ENCODE measurements at places on chromosomes 5 and 9.

DNA sequence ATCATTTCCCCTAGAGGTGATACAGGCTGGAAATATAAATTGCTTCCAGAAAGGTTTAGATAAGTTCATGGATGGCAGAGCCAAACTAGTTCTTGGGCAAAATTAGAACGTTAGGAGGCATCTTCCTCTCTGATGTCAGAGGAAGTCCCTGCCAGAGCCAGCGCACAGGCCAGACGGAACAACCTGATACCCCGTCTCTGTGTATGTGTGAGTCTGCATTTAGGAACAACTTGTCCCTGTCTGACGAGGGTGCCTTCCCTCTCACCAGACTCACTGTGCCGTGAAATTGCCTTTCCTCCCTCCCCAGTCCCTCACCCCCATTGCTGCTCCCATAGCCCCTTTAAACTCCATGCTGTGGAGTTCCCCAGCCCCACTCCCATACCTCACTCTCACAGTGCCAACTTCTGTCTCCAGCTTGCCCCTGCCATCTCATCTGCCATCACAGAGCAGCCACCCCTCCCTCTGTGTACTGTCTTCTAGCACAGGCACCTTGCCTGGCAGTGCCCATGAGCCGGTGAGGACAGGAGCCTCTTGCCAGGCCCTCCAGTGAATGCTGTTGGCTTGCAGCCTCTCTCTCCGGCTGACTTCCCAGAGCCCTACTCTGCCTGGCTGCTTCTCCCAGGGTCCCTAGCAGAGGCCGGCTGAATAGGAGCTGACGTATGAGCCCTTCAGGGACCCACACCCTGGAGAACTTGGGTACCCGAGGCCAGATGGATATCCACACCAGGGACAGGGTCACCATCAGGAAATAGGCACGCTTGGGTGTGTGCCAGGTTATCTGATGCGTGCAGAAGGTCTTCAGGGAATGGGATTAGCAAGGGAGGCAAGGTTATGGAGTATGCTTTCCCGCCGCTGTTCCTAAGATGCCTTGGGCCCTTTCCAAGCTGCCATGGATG is 26.7 kb downstream of the UNC5A start:
- DNase-seq = no peak

DNA sequence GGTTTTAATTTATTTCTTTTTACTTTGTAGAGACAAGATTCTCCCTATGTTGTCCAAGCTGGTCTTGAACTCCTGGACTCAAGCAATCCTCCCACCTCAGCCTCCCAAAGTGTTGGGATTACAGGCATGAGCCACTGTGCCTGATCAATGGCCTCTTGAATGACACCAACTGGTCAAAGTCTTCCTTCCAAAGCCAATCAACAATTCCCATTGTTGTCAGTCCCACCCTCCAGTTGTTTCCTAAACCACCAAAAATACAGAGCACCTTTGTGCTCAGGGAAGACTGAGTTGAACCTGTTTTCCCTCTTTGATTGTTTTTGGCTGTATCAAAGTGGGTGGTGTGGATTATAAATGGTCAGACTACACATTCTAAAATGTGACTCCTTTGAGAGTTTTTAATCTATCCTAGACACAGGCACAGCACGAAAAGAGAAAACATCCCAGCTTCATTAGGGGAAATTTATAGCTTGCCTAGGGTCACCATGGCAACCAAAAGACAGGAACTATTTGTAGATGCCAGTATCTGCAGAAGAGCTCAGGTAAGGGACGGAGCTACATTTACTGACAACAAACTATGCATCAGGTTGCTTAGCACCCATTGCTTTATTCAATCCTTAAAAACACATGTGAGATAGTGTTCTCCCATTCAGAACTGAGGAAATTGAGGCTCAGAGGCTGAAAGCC is 27.6 kb upstream of the ATP6V1G1 start:
- DNase-seq = no peak

DNA sequence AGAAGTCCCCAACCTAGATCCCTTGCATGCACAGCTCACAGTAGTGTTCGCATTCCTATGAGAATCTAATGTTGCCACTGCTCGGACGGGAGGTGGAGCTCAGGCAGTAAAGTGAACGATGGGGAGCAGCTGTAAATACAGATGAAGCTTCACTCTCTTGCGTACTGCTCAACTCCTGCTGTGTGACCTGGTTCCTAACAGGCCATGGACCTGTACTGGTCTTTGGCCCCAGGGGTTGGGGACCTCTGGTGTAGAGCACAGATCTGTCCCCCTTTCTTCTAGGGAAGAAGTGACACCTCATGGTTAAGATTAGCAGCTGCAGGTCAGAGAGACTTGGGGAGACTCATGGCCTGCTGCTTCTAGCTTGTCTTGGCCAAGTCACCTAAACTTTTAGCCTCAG is 7.1 kb downstream of the ARHGEF28 start:
- DNase-seq = no peak

DNA sequence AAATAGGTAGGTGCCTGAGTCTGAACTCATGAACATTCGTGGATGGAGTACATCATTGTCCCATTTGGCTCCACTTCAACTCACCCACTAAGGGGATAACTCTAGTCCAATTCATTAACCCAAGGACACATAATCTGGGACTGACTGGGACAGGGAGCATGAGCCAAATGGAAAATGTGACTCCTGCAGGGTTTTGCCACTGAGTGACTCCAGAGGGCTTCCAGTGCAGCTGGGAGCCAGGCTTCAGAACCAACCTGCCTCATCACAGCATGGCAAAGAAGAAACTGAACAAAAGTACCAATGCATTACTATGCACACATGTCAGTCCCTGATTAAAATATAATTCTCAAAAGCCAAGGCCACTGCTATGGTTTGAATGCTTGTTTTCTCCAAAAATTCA is 159.7 kb upstream of the SNX2 start:
- no peak for DNase-seq

DNA sequence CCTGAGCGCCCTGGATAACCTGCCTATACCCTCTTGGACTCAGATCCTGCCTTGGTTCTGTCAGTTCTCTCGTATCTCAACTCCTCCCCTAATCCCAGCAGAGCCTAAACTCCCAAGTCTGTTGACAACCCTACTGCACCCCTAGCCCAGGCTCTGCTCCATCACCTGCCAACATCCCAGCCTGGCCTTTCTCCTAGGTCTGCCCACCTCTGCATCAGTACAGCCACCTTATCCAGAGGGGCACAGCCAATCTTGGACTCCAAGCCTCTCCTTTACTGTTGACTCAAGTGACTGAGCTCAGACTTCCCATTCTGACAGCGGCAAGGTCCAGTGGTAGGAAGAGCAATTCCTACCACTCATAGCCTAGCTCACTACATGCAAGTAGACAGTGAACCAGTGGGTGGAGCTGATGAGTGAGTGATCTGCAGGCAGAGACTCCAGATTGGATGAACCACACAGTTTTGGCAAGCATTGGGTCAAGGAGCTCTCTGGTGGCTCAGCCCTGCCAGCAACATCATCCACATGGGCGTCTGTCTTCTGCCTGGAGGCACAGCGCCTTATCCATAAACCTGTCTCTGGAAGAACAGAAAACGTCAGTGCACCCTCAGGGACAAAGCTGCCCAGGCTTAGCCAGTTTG is 26.5 kb downstream of the TRMO start:
- DNase-seq = no peak

DNA sequence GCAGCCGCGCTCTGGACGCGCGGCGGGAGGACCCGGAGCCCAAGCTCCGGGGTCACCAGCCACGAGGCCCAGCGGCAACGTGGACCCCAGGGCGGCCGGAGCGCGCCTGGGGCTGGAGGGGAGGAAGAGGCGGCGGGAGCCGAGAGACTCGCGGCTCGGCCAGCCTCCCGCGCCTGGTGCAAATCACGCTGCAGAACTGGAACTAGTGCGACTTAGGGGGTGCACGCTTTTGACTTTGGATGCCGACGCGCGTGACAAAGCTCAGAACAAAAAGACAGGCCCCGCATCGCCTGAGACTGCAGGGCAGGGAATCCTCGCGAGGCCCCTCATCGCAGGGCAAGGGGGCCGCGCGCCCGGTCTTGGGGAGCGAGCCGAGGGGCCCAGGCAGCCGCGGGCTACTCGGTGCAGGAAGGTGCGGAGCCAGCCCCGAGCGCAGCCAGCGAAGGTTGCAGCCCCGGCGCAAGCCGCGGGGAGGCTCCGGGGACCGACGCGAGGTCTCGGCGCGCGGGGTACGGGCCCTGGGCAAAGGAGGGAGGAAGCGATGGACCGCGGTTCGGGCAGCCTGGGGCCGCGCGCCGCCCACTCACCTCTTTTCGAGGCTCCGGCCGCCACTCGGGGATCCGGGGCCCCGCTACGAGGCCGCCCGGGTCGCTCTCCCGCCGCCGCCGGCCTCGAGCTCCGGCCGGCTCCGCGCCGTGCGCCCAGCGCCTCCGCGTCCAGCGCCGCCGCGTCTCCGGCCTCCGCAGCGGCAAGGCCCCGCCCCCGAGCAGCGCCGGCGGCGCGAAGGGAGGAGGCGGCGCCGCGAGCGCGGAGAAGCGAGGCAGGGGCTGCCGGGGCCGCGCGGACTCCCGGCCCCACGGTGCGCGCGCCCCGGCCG is at the start of gene GOLM1:
TSS of gene GOLM1 (minus strand) at position 735 of the 877 bp plus-strand sequence. CDS start 20,238 bp downstream, outside the sequence.
- no peak for DNase-seq

GRCh38 chr9:100027543-100027942 is 71.3 kb downstream of the ERP44 start:
- no peak for DNase-seq

DNA sequence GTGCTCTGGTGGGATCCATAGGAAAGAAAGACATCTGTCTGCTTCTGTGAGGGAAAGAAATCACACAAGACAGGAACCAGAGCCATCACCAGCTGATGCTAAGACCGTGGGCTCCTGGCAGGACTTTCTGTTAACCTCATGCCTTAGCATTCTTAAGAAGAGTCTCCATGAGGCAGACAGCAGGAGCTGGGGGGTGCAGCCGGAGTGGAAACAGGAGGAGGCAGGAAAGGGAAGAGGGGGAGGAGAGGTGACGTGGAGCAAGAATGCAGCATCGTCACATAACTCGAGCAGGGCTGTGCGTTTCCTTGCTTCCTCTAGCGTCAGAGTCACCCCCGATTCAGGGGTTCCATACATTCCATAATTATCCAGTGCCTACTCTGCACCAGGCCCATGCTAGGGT is 53.6 kb downstream of the ERGIC1 start:
- peak; percentile 40 for DNase-seq

DNA sequence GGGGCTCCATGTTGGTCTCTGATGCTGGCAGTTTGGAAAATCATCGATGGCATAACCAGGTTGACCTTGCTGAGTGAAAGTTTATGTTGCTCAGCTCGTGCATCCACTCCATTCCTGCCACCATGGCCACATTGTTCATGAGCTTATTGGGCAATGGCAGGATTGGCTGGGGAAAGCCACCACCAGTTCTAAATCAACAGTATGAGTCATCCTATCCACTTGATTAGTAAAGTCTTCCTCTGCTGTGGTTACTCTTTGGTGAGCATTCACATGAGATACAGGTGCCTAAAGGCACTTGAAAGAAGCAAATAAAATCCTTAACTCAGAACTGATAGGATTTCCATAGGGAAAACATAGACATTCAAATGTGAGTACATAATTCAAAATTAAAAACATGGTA is 131.8 kb upstream of the FBN2 start:
- no peak for DNase-seq

DNA sequence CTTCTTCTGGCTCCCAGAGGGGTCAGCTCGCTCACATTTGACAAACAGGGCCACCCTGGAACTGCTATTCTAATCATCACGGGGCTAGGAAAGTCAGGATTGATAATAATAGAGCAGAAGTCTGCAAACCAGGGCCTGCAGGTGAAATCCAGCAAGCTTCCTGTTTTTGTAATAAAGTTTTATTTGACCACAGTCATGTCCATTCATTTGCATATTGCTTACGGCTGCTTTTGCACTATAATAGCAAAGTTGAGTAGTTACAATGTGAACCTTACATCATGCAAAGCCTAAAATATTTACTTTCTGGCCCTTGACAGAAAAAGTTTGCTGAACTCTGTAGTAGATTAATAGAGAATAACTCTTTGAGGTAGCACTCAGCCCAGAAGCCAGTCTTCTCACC is 63.2 kb upstream of the CTXN3 start:
- no peak for DNase-seq

- DNase-seq = no peak
These were observed 112.7 kb downstream of the NTRK2 start for GRCh38 chr9:84781931-84782866.

DNA sequence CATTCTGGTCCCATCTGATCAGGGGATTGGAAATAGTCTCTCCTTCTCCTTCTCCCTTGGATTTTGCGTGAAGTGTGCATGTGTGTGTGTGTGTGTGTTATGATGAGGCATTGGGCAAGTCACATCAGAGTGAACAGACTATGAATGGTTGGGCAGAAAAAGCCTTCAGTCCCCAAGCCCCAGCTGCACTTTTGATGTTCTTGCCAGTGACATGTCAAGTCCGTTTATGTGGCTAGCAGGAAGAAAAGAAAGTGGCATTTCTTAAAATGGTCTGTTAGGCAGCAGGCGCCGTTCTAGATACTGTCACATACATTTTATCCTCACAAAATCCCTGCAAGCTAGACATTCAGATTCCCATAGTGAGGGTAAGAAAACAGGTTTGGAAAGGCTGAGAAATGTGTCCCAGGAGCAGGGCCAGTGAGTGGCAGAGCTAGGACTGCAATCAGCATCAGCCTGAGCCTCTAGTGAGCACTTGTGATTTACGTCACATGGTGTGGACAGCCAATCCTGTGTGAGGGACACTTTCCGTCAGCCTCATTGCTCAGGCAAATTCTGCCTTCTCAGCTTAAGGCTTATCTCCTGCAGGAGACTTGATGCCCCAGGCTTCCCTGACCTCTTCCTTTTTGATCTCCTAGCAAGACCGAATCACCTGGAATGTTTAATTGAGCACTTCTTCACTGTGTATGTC is 60.4 kb downstream of the GLRA1 start:
- DNase-seq = no peak

DNA sequence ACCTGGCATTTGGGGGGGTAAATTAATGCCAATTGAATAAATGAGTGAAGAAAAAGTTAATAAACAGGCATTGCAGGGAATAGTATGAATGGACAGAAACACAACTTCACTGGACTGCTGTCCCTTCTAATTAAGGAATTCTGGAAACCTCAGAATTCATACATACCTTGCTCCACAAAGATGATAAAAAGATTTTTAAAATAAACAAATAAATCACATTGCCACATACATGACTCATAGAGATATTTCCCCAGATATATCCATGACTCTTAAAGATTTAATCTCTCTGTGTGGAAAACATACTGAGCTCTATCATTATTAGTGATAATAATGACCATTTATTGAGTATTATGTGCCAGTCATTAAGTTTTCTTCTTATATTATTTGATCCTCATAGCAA is 469.0 kb upstream of the MEF2C start:
- no peak for DNase-seq

- DNase-seq = no peak
These were observed 1.4 kb downstream of the MYO10 start for GRCh38 chr5:16934677-16935153.

- peak; percentile 74 for DNase-seq
These were observed 467 bp upstream of the VLDLR start for GRCh38 chr9:2620919-2621721.

All from occipital lobe (tissue), 3 donors.